D341Med (cell line): ENCODE measurements at places on chromosomes 2 and 18.

GRCh38 chr18:49582579-49582978, 20.7 kb downstream of the LIPG start:
- no peak for DNase-seq

DNA sequence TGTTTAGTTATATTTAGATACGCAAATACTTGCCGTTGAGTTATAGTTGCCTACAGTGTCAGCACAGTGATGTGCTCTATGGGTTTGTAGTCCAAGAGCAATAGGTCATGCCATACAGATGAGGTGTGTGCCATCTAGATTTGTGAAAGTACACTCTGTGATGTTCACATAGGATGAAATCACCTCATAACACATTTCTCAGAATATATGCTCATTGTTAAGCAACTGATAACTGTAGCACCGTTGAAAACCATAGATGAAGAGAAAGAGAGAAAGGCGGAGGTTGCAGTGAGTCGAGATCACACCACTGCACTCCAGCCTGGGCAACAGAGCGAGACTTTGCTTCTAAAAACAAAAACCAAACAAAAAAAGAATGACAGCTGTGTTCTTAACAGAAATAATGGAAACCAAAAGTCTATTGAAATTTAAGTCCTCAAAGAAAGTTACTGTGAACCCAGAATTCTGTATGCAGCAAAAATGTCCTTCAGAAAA, 9.5 kb downstream of the DGKD start:
- DNase-seq = no peak

- DNase-seq = peak; percentile 42
Observed at GRCh38 chr2:60707750-60708371, 48.2 kb upstream of the PAPOLG start.

GRCh38 chr18:68448736-68449135, 266.2 kb downstream of the TMX3 start:
- DNase-seq = no peak

- no peak for DNase-seq
Observed at GRCh38 chr18:22344908-22345670, 72.6 kb downstream of the CTAGE1 start.

GRCh38 chr18:55781481-55781957, 193.5 kb upstream of the TCF4 start:
- DNase-seq = peak; percentile 68

- no peak for DNase-seq
Observed at GRCh38 chr18:79488311-79489050, 92.8 kb downstream of the NFATC1 start.

DNA sequence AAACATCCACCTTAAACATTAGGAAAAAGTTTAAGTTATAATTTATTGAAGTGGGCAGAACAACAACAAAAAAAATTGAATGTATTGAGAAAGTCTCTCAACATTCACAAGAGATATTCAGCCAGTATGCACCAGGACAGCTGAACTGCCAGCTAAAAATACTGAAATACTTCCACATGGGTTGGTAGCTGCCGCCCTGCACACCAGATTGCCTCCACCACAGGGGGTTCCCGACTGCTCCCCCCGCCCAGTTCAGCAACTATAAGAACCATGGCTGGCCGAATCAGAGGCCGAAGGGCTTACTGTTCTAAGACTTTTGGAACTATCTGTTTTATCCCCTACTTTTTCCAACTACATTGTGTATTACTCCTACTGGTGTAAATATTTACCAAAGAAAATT, 150.0 kb upstream of the LRP1B start:
- no peak for DNase-seq

- no peak for DNase-seq
Observed at GRCh38 chr18:78893281-78894032, 86.2 kb upstream of the SALL3 start.

- DNase-seq = no peak
Observed at GRCh38 chr2:174048243-174048642, 83.1 kb upstream of the SP3 start.

- no peak for DNase-seq
Observed at GRCh38 chr2:237182422-237183123, 96.9 kb downstream of the COPS8 start.

DNA sequence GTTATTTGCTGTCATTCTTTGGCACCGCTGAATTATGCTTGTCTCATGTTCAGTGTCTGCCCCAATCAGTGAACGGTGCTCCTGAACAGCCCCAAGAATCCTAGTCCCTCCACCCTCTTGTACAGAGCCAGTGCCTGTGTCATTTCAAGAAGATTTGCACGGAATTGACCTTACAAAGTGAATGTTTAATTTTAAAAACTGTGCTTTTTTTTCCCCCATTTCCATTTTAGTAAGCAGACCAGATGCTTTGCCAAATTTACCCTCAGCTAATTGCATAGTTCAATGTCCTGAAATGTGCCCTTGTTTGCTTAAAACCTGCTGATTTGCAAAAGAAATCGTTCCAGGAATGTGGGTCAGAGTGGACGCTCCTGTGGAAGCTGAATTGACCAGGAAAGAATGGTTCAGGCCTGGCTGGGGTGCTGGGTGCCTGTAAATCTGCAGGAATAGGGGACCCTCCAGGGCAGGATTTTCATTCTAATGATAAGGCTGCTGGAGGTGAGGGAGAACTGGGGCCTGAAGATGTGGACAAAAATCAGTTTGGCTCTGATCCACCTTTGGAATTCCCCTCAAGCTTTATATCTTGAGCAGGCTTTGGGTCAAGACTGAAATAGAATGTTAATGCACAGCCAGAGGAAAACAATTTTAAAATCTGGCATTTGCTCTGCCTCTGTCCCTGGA, 20.1 kb downstream of the TMEM17 start:
- DNase-seq = no peak

- DNase-seq = no peak
Observed at GRCh38 chr2:188527581-188527993, 235.9 kb downstream of the GULP1 start.

DNA sequence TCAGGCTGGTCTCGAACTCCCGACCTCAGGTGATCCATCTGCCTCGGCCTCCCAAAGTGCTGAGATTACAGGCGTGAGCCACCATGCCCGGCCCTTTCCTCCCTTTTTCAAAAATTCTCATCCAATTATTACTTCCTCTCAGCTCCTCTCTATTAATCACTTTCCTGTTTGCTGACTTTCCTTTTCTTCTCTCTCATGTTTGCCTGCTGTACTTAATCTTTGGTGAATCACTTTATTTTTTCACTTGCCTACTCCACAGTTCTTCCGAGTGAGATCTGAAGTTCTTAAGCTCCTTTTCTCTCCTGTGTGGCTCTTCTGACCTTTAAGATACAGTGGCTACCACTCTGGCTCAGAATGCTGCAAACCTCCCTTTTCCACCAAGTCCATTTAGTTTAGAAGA, 126.3 kb upstream of the SERTAD2 start:
- DNase-seq = no peak

GRCh38 chr2:201450954-201451291, 335 bp downstream of the TRAK2 start:
- peak; percentile 75 for DNase-seq

GRCh38 chr18:48928787-48929186, 22.0 kb downstream of the SMAD7 start:
- peak; percentile 54 for DNase-seq
